Breast epithelium (tissue), 4 donors: ENCODE measurements at places on chromosomes 6 and 20. TPM values are rescaled to one million over a fixed set of nuclear protein-coding genes. Genes with fewer than 3 reads are reported as not detected.

TBXT gene
- not detected for total RNA-seq

DNA sequence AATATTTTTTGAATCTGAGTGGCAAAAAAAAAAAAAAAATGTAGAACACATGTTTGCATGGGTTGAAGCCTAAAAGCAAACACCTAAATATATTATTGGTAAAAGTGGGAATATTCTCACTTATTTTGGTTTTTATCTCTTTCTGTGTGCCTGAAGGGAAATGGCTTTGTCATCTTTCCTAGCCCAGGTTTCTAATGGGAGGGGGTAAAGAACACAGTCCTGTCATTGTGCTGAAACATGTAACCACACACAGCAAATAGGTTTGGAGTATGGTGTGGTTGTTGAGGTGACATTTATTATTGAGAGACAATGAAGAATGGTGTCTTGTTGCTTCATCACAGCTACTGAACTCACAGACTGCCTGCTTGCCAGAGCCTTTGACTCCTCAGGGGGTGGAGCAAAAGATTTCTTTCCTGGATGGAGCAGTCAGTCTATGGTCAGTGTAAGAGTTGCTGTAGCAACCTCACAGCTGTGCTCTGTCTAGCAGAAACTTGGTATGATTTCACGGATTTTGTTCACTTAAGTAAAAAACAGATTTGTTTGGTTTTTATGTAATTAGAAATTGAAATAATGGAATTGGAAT lies 70.2 kb downstream of the CEP57L1 start:
- no peaks in the 10 kb centered on the region for H3K4me1 ChIP-seq
- DNase-seq, result peak; percentile 57
- H3K27ac ChIP-seq, result no peak overlapping the region
- H3K4me3 ChIP-seq, result no peak overlapping the region

GJA10 gene
- total RNA-seq, result not detected

PLCB4 gene
- total RNA-seq, result 13.0 TPM

TRIM15 gene
- not detected for total RNA-seq

- no peak overlapping the region for H3K4me3 ChIP-seq
- H3K27ac ChIP-seq, result no peak overlapping the region
- peaks cover 6% of the 10 kb centered on the region for H3K27me3 ChIP-seq
- DNase-seq, result no peak
- H3K4me1 ChIP-seq, result no peaks in the 10 kb centered on the region
These were observed 39.9 kb upstream of the TGM2 start for GRCh38 chr20:38205001-38205400.

DNA sequence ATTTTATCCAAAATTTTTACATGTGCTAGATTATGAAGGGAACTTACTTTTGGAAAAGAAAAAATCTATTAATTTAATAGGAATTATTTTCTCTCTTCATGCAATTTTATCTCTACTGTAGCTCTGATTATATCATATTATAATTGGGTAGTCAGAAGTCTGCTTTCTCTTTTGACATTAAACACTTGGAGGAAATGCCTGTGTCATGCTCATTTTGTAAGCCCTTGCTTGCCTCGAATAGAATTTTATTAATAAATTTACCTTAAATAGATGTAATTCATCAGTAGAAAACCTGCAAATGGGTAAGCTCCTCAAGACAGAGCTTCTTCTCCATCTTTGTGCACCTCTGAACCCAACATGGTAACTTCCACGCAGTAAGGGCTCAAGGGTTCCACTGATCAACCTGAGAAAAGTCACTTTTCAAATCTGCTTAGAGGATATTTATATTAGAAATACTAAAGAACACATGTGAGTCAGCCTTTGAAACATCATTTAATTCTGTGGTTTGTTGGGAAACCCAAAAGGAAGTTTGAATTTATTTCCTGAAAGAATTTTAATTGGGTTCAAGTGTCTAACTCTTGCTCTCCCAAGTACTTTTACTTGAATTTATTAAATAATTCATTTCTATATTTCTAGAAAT lies 266.0 kb downstream of the ALDH8A1 start:
- no peaks in the 10 kb centered on the region for H3K27me3 ChIP-seq
- no peaks in the 10 kb centered on the region for H3K36me3 ChIP-seq
- no peaks in the 10 kb centered on the region for H3K4me1 ChIP-seq
- no peak for DNase-seq

DNA sequence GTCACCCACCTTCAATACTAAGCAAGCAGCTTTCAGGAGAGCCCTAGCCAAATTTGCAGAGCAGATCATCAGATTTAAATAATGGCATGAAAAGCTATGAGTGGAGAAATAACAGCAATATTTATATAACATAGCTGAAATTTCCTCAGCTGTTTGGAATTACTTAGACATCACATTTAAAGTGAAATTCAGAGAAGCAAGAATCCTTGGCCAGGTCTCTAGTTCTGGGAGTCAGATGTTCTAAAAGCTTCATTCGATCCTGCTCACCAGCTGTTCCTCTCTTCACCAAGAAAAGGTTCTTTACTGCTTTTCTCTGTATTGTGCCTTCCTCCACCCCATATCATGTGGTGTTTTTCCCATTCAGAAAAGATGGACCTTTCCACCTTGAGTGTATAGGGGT lies 152.3 kb upstream of the JAG1 start:
- H3K27me3 ChIP-seq, result no peaks in the 10 kb centered on the region
- H3K4me3 ChIP-seq, result no peak overlapping the region
- H3K36me3 ChIP-seq, result no peaks in the 10 kb centered on the region
- no peak for DNase-seq

- H3K4me3 ChIP-seq, result no peak overlapping the region
- H3K27me3 ChIP-seq, result no peaks in the 10 kb centered on the region
- DNase-seq, result no peak
- H3K36me3 ChIP-seq, result no peaks in the 10 kb centered on the region
- peak overlapping the region; percentile 38 for H3K27ac ChIP-seq
- H3K4me1 ChIP-seq, result no peaks in the 10 kb centered on the region
These were observed 29.8 kb upstream of the NEDD9 start for GRCh38 chr6:11262242-11262641.

GRCh38 chr20:58102744-58103516 lies 125.5 kb downstream of the ANKRD60 start:
- no peaks in the 10 kb centered on the region for H3K4me1 ChIP-seq
- H3K27ac ChIP-seq, result no peak overlapping the region
- H3K27me3 ChIP-seq, result no peaks in the 10 kb centered on the region
- no peak overlapping the region for H3K4me3 ChIP-seq
- H3K36me3 ChIP-seq, result no peaks in the 10 kb centered on the region
- no peak for DNase-seq
